Hippocampal formation (tissue), 2 donors: ENCODE measurements at places on chromosomes 5 and 9.

GRCh38 chr5:135005076-135005475 is 29.0 kb downstream of the PITX1 start:
- no peak for DNase-seq

- DNase-seq = peak; percentile 77
Observed at GRCh38 chr9:129006328-129007034, 21.6 kb downstream of the SH3GLB2 start.

DNA sequence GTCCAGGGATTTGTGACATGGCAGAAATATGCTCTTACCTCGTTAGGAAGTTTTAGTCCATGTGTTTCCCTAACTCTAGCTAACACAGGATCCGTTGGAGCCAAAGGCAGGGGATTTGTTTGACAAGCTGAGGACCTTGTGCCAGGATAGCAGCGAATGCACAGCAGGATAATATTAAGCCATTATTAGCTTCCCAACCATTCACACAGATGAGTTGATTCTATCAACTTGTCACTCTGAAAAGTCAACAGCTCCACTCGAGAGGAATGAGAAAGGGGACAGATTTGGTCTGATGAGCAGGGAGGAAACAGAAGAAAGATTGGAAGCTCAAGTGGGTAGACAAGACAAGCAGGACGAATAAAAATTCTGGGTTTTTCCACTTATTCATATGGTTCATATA is 106.2 kb downstream of the FSTL4 start:
- DNase-seq = no peak

DNA sequence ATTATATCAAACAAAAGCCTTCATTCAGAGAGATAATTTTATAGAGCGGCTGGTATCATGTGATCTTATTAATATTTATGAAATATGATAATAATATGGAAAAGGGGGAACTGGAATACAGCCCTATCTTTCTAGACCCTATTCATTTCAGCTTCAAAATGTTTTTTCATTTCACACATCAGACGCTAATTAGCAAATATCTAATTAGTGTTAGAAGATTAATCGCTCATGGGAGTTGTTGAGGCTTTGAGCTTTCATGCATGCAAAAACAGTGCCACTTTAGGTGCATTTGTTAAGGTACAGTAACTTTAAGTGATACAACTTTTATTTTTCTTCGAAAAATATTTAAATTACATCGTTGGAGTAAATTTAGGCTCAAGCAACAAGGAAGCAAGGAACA is 751.7 kb upstream of the WWC1 start:
- DNase-seq = no peak

GRCh38 chr5:150121448-150122157 is 34.0 kb downstream of the PDGFRB start:
- DNase-seq = no peak

GRCh38 chr5:56270058-56270457 is 36.9 kb upstream of the ANKRD55 start:
- no peak for DNase-seq

DNA sequence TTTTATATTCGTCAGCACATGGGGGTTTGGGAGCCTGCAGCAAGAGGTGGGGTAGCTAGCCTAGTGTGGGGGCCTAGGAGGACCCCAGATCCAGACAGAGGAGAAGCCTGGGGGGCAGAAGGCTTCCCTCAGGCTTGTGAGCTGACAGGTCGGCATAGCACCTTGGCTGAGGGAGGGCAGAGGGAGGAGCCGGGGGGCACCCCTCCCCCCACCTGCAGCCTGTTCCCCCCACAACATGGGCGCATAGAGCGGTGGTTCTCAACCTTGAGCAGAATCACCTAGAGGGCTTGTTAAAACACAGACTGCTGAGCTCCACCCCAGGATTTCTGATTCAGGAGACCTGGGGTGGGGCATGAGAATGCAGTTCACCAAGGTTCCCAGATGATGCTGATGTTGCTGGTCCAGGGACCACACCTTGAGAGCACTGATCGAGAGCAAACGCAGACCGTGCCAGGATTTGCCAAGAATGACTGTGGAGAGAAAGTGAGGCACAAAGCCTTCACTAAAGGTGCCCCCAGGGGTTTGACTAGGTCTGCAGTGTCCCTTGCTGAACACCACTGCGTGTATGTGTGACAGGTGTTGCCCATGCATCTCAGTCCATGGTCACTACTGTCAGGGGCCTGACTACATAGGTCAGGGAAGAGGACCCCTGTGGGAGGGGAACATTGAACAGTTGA is 163.3 kb downstream of the MACROH2A1 start:
- no peak for DNase-seq

DNA sequence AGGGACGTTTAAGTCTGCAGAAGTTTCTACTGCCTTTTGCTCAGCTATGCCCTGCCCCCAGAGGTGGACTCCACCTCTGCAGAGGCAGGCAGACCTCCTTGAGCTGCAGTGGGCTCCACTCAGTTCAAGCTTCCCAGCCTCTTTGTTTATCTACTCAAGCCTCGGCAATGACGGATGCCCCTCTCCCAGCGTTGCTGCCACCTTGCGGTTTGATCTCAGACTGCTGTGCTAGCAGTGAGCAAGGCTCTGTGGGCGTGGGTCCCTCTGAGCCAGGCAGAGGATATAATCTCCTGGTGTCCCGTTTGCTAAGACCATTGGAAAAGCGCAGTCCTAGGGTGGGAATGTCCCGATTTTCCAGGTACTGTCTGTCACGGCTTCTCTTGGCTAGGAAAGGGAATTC is 2188.5 kb upstream of the WWC1 start:
- DNase-seq = no peak

DNA sequence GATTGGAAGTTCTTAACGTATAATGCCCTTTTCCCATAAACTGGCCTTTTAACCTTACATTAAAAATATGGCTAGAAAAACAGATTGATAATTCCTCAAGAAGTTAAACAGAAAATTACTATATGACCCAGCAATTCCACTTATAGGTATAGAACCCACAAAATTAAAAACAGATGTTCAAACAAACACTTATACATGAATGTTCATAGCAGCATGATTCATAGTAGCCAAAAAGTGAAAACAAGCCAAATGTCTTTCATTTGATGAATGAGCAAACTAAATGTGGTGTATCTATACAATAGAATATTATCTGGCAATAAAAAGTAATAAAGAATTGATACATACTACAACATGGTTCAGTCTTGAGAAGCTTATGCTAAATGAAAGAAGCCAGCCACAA is 35.5 kb downstream of the POU5F2 start:
- DNase-seq = no peak

DNA sequence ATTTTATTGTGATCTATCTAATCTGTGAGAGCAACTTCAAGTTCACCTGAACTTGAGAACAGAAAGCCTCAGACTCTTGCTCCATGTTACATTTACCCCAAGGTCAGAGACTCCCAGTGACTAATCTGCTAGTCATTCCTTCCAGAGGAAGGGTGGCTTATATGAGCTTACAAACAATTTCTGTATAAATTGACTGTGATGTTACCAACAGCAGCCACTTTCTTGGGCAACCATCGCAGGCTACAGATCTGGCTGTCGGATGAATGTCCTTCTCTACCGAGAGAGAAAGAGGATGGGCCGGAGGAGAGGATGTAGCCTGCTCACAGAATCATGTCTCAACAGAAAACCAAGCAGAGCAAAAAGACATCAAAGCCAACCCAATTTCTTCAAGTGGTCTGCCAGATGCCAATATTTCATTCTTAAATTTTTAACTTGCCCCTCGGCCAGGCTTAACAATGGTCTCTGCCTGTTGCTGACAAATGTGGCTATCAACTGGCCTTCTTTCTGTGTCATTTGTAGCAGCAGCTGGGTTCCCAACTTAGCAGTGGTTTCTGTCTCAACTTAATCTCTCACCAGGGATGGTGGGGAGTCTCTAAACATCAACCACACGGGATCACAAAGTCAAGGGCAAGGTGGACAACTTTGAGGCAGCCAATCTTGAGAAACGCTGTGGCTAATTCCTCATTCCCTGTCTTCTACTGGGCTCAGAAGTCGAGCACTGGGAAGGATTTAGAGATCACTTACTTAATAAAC is 81.3 kb downstream of the RAPGEF1 start:
- DNase-seq = no peak

DNA sequence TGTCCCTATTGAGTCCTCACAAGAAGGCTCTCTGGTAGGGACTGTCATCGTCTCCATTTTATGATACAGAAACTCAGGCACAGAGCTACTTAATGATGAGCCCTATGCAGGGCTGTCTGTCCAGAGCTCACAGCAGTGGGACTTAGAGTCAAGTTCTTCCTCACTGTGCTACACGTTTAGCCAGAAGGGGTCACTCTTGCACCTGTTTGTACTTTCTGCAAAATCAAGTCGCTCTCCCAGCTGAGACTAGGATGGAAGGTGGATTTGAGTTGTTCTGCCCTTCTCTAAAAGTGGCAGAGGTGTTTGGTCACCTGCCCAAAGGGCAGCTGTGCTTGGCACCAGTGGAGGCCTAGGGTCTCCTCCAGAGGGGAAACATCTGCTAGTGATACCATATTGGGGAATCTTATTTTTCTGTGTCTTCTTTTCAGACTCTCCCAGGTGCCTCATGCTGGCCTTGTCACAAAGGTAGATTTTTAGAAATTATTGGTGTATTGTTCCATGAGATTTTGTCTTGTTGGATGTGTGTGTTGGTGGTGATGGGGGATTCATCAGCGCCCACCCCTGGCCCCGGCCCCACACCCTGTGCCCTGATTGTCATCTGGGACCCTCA is 104.2 kb downstream of the PPARGC1B start:
- DNase-seq = peak; percentile 29

DNA sequence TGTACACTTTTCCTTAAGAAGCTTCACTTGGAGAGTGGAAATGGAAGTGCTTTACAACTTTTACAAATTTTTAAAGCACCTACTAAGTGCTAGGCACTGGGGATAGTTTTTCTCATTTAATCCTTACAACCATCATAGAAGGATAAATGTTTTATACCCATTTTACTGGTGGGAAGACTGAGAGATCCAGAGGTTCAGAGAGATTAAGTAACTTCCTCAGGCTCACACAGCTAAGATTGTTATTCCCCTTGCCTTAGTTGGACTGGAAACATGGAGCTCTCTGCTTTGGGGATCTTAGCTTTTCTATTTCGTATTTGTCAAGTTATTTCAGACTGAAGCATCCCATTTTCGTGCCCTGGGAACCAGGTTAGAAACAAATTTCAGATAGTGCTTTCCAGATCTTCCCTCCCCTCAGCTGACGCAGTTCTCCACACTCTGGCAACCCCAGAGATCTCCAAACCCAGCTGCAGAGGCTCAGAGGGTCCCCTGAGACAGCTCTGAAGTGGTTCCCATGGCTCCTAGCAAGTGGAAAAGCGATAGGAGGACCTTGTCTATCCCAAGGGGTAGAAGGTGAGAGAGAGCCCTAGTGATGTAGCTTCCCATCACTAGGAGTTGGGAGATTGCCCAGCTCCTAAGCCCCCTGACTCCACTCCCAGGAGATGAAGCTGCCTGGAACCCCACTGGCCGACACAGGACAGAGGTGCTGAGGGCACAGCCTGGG is 16.2 kb upstream of the GABBR2 start:
- no peak for DNase-seq

DNA sequence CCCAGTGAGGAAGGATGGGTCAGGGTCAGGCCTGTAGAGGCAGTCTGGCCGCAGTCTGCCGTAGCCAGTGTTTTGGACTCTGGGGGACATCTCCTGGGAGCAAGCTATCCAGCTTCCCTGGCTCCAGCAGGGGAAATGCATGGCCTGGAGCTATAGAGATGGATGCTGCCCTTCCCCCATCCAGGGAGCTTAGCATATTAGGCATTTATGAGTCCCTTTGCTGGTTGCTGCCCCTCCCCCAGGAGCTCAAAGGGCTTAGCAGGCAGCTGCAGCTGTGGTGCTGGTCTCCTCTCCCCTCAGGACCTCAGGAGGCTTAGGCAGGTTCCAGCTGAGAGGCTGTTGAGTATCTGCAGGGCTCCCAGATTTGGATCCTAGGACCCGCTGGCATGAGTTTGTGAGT is 1158.7 kb downstream of the DTWD2 start:
- no peak for DNase-seq

- peak; percentile 80 for DNase-seq
Observed at GRCh38 chr9:137590469-137591383, at the start of gene ZMYND19. ZMYND19 (minus strand) TSS chr9:137590512; CDS start chr9:137590263, 249 bp downstream.

DNA sequence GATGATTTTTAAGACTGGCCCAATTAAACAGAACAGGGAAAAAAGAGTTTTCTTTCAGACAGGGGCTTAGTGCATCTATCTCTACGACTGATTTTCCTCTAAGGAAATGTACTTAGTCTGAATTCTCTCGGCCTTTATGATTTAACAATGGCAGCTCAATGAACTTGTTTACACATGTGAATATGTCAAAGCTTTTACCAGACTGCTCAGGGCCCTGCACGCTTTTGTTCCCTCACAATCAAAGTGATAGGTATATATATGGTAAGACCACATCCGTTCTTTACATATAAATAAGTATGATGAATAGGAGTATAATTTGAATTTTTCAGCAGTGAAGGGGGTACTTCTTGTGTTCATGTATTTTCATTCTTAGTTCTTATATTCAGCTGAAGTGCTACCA is 27.6 kb downstream of the LEAP2 start:
- no peak for DNase-seq

GRCh38 chr5:126445502-126446174 is 22.4 kb downstream of the GRAMD2B start:
- DNase-seq = no peak

GRCh38 chr9:126108240-126108639 is 218.4 kb upstream of the MVB12B start:
- no peak for DNase-seq

- DNase-seq = no peak
Observed at GRCh38 chr5:168446983-168447619, 39.2 kb upstream of the RARS1 start.

GRCh38 chr5:40655138-40655537 is 24.6 kb upstream of the PTGER4 start:
- DNase-seq = no peak

DNA sequence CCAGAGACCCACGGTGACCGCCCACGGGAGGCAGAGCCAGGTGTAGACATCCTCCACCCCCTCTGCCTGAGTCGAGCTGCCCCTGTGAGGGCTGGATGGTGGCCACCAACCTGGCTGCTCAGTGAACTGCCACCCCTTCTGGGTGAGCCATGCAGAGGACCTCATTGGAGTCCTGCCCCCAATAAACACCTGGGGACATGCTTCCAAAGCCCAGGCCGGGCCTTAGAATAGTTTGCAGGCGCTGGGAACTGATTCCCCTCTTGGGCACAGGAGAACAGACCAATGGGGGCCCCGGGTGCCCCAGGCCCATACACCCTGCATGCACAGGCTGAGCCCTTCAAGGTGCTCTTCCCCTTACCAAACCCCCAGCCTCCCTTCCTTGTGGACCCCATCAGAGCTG is 38.1 kb upstream of the GFPT2 start:
- no peak for DNase-seq

GRCh38 chr5:170769898-170770416 is 13.6 kb upstream of the GABRP start:
- no peak for DNase-seq

DNA sequence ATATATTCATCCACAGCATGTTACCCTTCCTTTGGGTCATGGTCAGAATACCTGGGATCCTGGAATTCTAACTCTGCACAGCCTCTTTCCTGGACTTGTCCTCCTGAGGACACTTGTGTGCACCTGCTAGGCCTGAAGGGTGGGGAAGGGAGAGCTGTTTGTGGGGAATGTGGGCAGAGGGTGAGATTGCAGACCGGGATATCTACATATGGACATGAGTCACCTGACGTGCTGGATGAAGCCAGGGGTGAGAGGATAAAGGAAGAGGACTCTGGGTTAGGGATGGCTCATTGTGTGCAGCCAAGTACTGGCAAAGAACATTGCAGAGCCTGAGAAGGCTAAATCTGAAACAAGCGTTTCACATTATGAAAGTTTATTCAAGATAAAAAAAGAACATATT is 241.4 kb upstream of the RPS23 start:
- no peak for DNase-seq
